ENCODE measurements at places on chromosomes 12 and 14. TPM values are rescaled to one million over a fixed set of nuclear protein-coding genes. Genes with fewer than 3 reads are reported as not detected.

- DNase-seq: no peak
These were observed 3.4 kb upstream of the TMEM19 start for GRCh38 chr12:71682466-71682865.

GRCh38 chr14:67820428-67820971 is 921 bp downstream of the RAD51B start:
- no peak for DNase-seq

DNA sequence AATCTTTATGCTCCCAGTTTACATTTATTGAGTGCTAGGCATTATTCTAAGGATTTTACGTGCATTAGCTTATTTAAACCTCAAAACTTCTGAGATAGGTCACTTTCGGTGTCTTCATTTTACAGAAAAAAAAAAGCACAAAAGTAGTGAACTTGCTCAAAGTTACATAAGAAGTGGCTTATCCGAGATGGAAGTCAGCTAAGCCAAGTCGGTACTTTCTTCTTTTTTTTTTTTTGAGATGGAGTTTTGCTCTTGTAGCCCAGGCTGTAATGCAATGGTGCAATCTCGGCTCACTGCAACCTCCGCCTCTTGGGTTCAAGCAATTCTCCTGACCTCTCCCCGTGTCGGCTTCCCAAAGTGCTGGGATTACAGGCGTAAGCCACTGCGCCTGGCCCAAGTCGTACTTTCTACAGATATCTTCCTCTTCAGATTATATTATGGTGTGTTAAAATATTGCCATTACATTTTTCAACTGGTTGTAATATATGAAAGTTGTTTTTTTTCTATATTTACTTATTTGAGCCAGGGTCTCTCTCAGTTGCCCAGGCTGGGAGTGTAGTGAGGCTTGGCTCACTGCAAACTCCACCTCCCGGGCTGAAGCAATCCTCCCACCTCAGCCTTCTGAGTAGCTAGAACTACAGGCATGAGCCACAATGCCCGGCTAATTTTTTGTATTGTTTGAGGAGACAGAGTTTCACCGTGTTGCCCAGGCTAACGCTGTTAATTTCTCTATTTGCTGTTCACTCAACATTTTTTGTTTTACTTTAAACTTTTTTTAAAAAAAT is 8.9 kb downstream of the DPPA3 start:
- DNase-seq: no peak

Gene PKP2
- 1.5 TPM for total RNA-seq
